ENCODE measurements at places on chromosomes 6 and 20.

GRCh38 chr6:37242429-37243052 lies 15.0 kb upstream of the TBC1D22B start:
- DNase-seq, result no peak

GRCh38 chr20:32052778-32053362 lies 828 bp downstream of the HCK start:
- DNase-seq, result peak; percentile 62

- DNase-seq, result no peak
These were observed 211.8 kb downstream of the QKI start for GRCh38 chr6:163626073-163626867.

GRCh38 chr6:63269470-63269869 lies 50.3 kb downstream of the LGSN start:
- no peak for DNase-seq

GRCh38 chr6:135012764-135013163 lies 41.9 kb downstream of the HBS1L start:
- DNase-seq, result no peak

GRCh38 chr6:43715056-43715788 lies 27.6 kb upstream of the MRPS18A start:
- DNase-seq, result no peak

Measured in CD4-positive, alpha-beta T cell (primary cell).